ENCODE measurements at places on chromosomes 13 and 19. TPM values are rescaled to one million over a fixed set of nuclear protein-coding genes. Genes with fewer than 3 reads are reported as not detected.

The KL gene
- 1.0 TPM for total RNA-seq

GRCh38 chr19:47503826-47504150 lies 11.1 kb downstream of the NAPA start:
- DNase-seq = no peak

The WTIP gene
- total RNA-seq = 33.3 TPM

DNA sequence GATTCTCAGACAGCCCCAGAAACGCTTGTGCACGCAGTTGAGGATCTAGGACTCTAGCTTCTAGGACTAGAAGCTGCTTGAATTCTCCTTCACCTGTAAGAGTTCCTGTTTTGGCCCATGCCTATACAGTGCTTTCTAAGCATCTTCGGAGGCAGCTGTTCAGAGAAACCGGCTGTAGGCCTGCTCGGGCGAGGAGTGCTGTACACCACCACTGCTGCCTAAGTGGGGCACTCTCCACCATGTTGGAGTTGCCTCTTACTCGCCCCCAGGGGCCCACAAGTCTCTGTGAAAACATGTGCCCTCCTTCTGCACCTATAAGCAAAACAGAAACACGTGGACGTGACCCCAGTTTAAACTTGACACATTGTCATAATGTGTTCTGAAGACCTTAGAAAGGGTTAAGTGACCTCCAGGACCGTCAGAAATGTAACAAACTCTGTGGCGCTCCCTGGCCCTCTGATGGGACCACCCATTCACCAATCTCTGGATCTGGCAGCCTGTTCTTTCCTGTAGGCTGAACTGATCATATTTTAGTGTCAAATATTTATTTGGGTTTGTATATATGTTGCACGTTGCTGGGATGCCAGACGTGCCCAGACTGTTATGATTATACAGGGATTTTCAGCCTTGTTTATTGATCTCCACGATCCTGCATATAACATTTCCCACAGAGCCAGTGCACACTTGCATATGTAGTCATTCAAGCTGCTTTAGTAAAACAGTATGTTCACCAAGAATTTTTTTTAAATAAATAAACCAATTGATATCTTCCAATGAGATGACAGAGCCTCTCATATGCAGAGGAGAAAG lies 60.8 kb downstream of the C13orf42 start:
- DNase-seq = no peak

GRCh38 chr13:34805347-34805746 lies 136.7 kb upstream of the NBEA start:
- no peak for DNase-seq

DNA sequence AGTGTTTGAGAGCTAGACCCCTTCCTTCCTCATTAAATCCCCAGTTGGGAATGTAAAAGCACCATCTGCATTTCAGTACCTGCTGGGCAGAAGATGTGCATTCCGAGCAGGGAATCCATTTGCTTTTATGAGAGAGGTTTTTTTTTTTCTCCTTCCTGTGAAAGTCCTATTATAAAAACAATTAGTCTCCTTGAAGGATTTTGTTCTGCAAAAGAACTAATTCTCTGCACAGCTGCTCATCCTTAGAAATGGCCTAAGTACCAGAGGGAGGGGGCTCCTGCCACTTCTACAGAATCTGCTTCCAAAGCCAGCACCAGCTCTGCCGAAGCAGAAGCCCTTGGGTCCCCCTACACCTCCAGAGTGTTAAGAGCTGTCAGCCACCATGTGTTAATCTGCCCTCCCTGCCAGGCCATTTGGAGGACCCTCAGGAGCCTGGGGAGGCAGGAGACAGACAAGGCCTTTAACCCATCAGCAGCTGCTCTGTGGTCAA lies 36.4 kb upstream of the SERPINE3 start:
- no peak for DNase-seq

- DNase-seq = no peak
Measured at GRCh38 chr13:106528718-106529414, 6.6 kb downstream of the EFNB2 start.

DNA sequence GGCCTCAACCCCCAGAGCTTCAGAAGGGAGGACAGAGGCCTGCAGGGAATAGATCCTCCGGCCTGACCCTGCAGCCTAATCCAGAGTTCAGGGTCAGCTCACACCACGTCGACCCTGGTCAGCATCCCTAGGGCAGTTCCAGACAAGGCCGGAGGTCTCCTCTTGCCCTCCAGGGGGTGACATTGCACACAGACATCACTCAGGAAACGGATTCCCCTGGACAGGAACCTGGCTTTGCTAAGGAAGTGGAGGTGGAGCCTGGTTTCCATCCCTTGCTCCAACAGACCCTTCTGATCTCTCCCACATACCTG lies 969 bp upstream of the CEACAM5 start:
- DNase-seq = no peak

DNA sequence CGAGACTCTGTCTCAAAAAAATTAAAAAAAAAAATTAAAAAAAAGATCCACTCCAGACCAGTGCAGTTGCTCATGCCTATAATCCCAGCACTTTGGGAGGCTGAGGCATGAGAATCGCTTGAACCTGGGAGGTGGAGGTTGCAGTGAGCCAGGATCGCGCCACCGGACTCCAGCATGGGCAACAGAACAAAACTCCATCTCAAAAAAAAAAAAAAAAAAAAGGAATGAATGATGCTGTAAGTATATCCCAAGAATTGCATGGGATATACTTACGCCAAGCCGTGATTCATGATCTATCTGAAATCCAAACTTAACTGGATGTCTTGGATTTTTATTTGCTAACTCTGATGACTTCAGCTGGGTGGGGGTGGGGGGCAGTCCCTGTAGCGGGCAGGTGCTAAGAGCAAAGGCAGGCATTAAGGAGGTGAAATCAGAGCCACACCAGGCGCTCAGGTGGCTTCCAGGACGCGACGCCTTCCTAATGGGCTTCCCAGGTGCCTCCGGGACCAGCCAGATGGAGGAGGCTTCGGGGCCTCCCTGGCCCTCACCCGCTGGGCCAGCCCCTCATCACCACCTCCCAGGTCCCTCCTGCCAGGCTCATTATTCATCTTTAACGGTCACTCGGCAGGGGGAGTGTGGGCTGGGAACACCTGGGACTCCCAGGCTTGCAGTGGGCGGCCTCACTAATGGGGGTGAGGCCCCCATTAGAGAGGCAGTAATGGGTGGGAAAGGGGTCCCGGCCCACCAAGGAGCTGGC lies 11.4 kb upstream of the FUT5 start:
- DNase-seq = no peak

- DNase-seq = no peak
Measured at GRCh38 chr13:111946214-111946613, 120.7 kb upstream of the SOX1 start.

- DNase-seq = no peak
Measured at GRCh38 chr13:95185851-95186250, 115.4 kb downstream of the ABCC4 start.

- DNase-seq = no peak
Measured at GRCh38 chr13:46079770-46080169, 25.1 kb downstream of the CPB2 start.

GRCh38 chr19:13330285-13330684 lies 176.0 kb downstream of the CACNA1A start:
- DNase-seq = no peak

The GNG14 gene
- not detected for total RNA-seq

The RNASEH2B gene
- total RNA-seq = 53.1 TPM

- no peak for DNase-seq
Measured at GRCh38 chr13:69155136-69155535, 952.5 kb upstream of the ATXN8OS start.

DNA sequence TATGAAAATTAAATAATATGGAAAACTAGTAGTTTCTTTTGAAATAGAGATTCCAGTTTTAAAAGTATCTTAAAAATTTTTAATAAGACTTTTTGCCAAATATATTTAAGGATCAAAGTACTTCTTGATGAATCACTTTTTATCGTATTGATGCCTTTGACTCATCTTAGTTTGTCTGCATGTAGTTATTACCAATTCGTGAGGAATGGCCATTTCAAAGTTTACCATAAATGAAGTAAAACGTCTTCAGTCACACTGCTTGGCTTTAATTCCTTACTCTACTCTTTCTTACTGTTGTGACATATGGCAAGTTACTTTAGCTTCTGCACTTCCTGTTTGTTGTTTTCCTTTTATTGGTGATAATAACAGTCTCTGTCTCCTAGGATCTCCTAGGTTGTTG lies 38.3 kb downstream of the NDFIP2 start:
- DNase-seq = no peak

GRCh38 chr13:94198681-94199080 lies 280.8 kb downstream of the DCT start:
- no peak for DNase-seq

The CAPN12 gene
- total RNA-seq = 0.94 TPM

The POLRMT gene
- total RNA-seq = 44.9 TPM

The RPS15 gene
- 649 TPM for total RNA-seq

- no peak for DNase-seq
Measured at GRCh38 chr13:91930687-91931086, 532.3 kb downstream of the GPC5 start.

The TPRX1 gene
- not detected for total RNA-seq

The ZNF429 gene
- 8.9 TPM for total RNA-seq

GRCh38 chr13:95457294-95457693 lies 95.2 kb upstream of the CLDN10 start:
- DNase-seq = no peak

The HCN2 gene
- total RNA-seq = 14.2 TPM

DNA sequence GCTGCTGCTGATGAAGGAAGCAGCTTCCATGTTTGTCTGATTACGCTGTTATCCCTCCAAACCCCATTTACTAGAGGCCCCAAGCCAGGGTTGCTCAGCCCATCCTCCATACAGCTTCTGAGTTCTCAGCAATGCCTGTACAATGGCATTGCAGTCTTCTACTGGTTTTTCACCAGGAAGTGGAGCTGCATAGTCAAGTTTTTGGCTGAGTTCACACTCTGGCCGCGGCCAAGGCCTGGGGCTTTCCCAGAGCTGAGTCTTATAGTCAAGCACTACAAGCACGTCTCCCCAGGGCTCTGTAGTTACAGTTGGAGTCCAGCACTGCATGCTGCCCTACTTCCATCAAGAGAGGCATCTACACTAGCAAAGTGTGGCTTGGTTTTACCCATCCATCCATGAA lies 182.5 kb downstream of the POU4F1 start:
- DNase-seq = peak; percentile 62

DNA sequence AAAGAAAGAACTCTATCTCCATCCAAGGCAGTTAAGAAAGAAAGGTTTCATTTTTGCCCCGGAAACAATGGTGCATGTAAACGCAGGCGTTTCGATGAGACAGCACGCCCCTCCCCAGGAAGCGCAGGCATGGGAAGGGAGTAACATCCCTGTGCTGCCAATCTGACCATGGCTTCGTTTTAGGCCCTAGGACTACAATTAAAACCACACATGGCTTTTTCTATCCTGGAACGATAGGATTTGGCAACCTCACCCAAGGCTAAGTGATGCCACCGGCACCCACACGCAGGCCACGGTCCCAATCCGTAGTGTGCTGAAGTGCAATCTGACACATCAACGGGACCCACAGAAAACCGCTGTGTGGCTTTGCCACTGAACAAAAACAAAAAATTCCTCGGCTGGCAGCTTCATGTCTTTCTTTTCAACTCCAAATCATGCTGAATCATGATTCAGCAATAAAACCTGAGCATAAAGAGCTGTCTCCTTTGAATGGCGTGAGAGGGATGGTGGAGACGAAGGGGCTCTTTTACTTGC lies 24.2 kb downstream of the RANBP3 start:
- DNase-seq = no peak

GRCh38 chr19:31232180-31232579 lies 117.1 kb downstream of the TSHZ3 start:
- no peak for DNase-seq

- no peak for DNase-seq
Measured at GRCh38 chr19:617551-618246, 15.6 kb downstream of the POLRMT start.
